ENCODE measurements at places on chromosomes 4 and X. TPM values are rescaled to one million over a fixed set of nuclear protein-coding genes. Genes with fewer than 3 reads are reported as not detected.

Gene CPLX1
- total RNA-seq: 4.3 TPM

Gene RHOXF2B
- not detected for total RNA-seq

Gene PABPC1L2A
- total RNA-seq: not detected

Gene REPS2
- 11.3 TPM for total RNA-seq

Gene ARR3
- total RNA-seq: not detected

Gene KCNIP4
- not detected for total RNA-seq

Gene MAGEB2
- not detected for total RNA-seq

Gene AKAP4
- total RNA-seq: not detected

Gene PASD1
- total RNA-seq: not detected

Gene LUZP4
- not detected for total RNA-seq

Gene XPNPEP2
- total RNA-seq: 0.73 TPM

Gene RAB40AL
- not detected for total RNA-seq

Gene KIF4A
- total RNA-seq: 0.19 TPM

- DNase-seq: no peak
Measured at GRCh38 chr4:160375772-160376452, 1273.0 kb downstream of the RAPGEF2 start.

GRCh38 chrX:15737190-15737958, 696 bp upstream of the CA5B start:
- no peak for DNase-seq

GRCh38 chrX:39875834-39876628, 221.7 kb downstream of the BCOR start:
- no peak for DNase-seq

DNA sequence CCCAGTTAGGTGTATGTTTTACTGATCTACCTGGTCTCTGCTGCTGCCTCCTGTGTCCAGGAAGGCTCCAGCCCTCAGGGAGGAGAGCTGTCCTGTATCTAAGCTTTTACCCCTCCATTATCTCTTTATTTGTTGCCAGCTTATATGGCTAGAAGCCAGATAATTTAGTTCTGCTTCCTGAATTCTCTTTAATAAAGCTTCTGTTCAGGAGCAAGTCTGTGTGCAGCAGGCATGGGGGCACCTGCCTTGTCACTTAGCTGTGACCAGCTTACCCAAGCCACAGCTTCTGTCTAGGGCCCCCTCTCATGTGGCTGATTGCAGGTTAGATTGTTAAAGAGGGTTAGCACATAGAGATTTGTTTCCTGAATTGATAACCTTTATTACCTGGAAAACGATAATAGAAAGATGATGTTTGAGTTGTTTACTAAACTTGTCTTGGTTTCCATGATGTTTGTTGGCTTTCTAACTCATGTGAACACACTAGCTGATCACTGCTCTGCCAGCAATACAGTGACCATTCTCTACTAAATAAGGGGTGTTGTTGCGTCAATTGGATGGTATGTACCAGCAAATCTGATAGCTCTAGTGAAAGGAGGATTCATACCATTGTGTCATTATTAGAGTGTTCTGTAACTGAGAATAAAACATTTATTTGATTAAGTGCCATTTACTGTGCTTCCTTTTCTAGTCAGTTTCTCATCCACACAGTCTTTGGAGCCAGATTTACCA, 189.8 kb upstream of the ANK2 start:
- no peak for DNase-seq

- no peak for DNase-seq
Measured at GRCh38 chr4:154720123-154720522, 23.7 kb upstream of the LRAT start.

DNA sequence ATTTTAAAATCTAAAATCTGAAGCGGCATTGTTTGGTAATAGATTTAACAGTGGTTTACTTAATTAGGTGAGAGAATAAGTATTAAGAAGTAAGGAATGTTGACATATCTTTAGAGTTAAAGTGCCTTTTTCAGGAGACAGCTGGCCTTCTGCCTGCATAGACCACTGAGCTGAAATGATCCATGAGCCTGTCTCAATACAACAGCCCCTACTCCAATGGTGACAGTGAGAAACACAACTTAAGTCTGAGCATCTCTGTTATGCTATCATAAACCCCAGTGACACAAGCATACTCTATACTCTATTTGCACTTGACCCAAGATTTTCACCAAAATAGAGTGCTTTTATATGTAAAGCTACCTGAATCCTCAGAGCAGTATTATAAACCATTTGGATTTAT, 137.9 kb downstream of the GRIA2 start:
- no peak for DNase-seq

DNA sequence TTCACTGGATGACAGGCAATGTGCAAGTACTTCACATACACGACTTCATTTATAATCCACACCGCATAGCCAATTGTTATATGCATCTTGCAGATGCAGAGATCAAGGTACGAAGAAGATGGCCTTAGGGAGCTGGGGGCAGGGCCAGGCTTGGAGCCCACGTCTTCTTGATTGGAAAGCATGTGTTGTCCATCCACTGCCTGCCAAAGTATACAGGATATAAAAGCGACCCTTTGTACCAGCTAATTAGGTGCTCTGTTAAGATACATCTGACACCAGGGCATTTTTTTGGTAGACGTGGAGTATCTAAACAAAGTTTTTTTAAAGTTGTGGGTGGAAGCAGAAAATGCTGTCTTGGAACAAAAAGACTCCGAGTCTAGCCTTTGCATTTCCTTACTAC, 1.4 kb downstream of the C4orf36 start:
- no peak for DNase-seq

DNA sequence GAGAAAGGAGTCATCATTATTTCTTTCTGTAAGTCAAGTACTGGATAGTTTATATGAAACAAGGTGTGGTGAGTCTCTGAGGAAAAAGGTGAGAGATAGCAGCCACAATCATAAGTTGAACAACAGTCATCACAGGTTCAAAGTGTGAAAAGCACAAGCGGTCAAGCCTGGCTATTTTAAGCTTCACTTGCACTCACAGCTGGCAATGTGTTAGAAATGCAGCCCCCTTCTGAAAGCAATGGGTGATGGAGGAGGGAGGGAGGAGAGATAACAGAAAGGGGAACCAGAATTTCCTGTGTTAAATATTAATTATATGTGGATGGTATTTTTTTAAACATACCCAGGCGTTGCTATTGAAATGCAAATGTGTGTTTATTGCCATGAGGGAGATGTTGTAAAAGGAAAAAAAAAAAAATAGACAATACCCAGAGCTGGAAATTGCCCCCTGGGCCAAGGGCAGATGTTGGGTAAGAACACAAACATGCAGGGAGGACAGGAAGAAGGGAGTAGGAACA, 26.9 kb upstream of the BMP3 start:
- DNase-seq: no peak

DNA sequence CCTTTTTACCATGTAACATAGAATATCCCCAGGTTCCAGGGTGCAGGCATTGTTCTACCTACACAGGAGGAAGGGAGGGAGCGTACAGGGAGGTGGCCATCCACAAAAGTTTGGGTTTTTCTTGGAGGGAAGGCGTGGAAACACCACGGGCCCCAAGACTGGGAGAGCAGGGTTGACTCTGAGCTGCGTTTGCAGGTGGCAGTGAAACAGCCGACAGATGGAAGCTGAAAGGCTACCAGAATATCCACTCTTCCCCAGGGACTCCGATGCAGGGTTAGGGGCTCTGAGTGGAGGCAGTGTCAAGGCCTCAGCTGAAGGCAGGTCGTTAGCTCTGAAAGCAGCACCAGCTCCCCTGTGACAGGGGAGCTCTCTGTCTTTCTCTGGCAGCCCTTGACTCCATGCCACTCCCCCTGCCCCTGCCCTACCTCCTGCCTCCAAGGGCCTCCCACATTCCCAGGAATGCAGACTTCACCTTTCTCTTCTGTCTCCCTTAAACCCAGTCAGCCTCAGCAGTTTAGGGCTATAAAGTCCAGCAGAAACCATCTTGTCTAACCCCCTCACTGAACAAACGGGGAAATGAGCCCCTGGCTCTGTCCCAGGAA, 14.0 kb upstream of the GLOD5 start:
- DNase-seq: no peak

- DNase-seq: no peak
Measured at GRCh38 chr4:10051517-10052135, 30.3 kb upstream of the SLC2A9 start.

GRCh38 chrX:106035064-106035463, 3.5 kb downstream of the SERPINA7 start:
- no peak for DNase-seq

GRCh38 chr4:155038459-155038858, 170.0 kb upstream of the NPY2R start:
- no peak for DNase-seq

DNA sequence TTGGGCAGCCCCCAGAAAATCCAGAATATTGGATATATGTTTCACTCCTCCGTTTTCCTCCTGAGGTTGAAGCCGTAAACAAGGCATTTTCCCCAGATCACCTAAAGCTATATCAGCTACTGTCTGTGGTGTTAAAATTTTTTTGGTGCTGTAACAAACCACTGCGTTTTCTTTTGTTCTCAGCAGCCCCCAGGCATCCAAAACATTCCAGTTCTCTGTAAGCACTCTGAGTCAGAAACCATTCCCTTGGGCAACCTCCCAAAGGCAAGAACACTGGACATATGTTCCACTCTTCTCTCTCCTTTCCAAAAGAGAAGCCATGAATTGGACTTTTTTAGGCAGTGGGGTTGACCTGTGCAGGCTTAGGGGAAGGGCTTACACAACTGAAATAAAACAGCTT, 310.9 kb downstream of the MID1IP1 start:
- DNase-seq: no peak

DNA sequence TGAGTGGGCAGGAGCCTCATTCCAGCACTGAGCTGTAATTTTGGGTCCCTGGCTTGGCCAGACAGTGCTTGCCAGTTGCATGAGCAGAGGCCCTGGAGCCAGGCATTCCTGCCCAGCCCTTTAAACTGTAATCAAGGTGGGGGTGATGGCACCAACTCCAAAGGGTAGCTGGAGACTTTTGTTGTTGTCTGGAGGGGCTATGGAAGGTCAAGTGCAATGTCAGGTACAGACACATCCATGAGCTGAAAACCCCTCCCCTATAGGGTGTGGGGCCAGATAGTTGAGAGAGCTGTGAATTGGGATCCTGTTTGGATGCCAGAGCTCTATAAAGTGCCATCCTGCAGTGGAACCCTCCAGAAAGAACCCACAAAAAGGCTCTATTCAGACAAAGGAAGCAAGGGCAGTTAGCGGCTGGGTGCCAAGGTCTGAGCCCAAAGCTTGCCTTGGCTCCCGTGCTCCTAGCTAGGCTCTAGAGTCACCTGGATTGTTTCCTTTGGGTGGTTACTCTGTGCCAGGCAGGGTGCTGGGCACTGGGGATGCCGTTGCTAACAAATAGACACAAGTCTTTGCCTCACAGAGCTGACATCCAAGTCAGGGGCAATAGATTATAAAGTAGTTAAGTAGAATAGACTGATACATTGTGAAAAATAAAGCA, 163.0 kb downstream of the EFNB1 start:
- no peak for DNase-seq

DNA sequence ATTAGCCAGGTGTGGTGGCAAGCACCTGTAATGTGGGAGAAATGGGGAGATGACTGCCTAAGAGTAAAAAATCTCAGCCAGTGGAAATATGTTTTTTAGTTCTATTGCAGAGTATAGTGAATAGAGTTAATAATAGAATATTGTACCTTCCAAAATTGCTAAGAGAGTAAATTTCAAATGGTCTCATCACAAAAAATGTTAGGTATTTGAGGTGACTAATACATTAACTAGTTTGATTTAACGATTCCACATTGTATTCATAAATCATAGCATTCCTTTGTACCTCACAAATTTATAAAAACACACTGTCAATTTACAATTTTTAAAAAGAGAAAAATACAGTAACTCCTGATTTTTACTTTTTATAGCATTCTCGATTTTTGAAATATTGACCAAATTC, 681.5 kb upstream of the EPHA5 start:
- DNase-seq: no peak

- no peak for DNase-seq
Measured at GRCh38 chrX:108165383-108166111, 74.0 kb downstream of the ATG4A start.

- no peak for DNase-seq
Measured at GRCh38 chr4:182427554-182427953, 184.4 kb downstream of the TENM3 start.

DNA sequence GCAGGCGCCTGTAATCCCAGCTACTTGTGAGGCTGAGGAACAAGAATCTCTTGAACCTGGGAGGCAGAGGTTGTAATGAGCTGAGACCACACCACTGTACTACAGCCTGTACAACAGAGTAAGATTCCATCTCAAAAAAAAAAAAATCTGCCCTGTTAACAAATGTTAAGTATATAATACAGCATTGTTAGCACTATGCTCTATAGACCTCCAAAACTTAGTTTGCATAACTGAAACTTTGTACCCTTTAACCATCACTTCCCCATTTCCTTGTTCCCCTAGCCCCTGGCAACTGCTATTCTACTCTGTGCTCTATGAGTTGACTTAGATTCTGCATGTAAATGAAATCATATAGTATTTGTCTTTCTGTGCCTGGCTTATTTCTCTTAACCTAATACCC, 76.7 kb downstream of the TAB3 start:
- no peak for DNase-seq

DNA sequence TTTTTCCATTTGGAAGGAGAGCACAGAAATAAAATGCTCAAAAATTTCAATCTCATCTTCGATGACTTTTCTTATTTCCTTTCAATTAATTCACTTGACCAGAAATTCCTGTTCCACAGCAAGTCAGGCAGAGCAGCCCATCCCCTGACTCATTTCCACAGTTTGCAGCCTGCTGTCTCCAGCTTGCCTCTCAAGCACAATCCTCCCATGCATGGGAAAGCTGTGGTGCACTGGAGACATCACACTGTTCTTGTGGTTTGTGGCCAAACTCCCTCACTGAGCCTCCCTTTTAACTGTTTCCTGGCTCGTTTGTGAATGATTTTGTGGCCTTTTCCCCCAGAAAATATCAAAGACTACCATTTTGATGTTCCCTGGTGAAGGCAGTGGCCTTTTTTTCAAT, 114.0 kb upstream of the ENPEP start:
- no peak for DNase-seq

DNA sequence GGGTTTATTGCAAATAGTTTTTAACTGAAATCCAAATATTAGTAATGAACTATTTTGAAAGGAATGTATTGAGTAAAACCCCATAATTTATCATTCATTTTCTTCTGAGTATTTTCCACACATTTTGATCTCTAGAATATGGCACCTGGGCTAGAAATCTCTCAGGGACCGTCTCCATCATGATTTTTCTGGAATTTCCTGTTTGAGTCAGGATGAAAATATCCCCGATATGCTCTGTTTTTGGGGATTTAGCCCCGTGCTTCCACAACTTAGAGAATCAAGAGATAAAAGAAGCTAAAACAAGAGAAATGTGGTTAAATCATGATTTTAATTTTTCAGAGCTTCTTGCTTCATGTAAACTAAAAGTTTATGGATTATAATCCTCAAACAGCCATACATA, 114.2 kb downstream of the SPCS3 start:
- no peak for DNase-seq

- no peak for DNase-seq
Measured at GRCh38 chr4:153906231-153906630, 117.3 kb upstream of the SFRP2 start.

GRCh38 chrX:48823053-48823452, 3.3 kb upstream of the ERAS start:
- DNase-seq: no peak

DNA sequence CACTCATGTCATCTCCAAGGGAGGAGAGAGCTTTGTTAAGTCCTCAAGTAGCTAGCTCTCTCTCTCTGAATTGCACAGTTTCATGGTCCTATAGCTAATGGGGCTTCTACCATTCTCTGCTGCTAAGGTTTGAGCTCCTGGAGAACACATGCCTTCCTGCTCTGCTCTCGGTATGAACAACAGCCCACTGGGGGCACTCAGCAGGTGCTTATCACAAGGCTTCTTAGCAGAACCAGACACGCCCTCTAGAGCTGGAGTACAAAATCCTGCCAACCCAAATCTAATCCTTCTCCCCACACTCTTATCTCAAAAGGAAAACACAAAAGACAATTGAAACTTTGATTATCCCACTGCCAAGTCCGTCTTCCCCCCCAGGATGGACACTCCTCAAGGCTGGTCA, 176.5 kb downstream of the HS3ST1 start:
- DNase-seq: no peak
